ENCODE measurements at places on chromosomes 7 and 10.

- DNase-seq = no peak
These were observed 9.1 kb upstream of the ZNF316 start for GRCh38 chr7:6628045-6628444.

DNA sequence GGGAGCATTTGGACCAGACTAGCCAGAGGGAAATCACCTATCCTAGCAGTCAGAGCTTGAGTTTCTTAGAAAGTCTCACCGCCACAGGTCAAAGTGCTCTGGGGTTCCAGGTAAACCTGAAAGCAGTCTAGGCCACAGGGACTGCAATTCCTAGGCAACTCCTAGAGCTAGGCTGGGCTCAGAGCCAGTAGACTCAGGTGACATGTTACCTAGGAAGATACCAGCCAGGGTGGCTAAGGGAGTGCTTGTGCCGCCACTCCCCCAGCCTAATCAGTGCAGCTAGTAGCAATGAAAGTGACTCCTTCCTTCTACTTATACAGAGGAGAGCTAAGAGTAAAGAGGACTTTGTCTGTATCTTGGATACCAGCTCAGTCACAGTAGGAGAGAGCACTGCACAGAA, 348.7 kb upstream of the HPS1 start:
- no peak for DNase-seq

DNA sequence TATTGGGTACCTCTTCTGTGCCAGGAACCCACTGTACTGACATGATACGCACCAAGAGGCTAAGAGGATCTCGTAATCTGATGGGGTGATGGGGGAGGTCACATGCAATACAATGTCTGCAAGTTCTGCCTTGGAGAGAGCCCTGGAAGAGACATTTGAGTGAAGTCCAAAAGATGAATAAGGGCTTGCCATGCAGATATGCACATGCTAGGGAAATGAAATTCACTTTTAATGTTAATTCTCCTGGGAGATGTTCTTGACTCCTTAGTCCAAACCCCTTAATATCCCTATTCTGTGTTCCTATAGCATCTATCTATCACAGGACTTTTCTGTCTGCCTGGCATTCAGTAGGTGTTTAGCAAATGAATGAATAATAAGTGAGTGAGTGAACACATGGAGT, 54.0 kb upstream of the GLCCI1 start:
- no peak for DNase-seq

DNA sequence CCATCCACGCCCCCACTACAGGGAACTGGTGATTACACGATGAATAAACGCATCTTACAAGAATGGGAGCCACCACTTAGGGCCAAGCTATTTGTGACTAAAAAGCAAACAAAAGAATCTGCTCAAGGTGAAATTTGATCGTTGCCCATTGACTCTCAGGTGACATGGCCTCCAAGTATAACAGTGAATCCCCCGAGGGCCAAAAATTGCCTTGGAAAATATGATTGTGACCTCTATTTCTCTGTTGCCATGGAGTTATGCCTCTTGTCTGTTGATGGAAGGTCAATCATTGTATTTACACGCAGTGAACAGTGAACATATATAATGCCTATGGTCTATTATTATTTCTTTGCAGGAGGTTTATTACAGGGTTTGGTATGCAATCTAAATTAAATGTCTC, 282.3 kb downstream of the KLF6 start:
- DNase-seq = no peak

- DNase-seq = no peak
These were observed 136.5 kb upstream of the ETV1 start for GRCh38 chr7:14125998-14126397.

GRCh38 chr7:72042855-72043254, 369.3 kb downstream of the CALN1 start:
- no peak for DNase-seq

- DNase-seq = no peak
These were observed 253.9 kb downstream of the CDK14 start for GRCh38 chr7:90850066-90850465.

GRCh38 chr7:101124376-101125056, 2.4 kb upstream of the SERPINE1 start:
- no peak for DNase-seq

GRCh38 chr10:132558516-132559413, 21.2 kb downstream of the INPP5A start:
- no peak for DNase-seq

- DNase-seq = no peak
These were observed 103.3 kb downstream of the ACTR3B start for GRCh38 chr7:152862856-152863255.

- DNase-seq = no peak
These were observed 11.5 kb downstream of the PILRA start for GRCh38 chr7:100384628-100385294.

- DNase-seq = no peak
These were observed 15.9 kb downstream of the VIPR2 start for GRCh38 chr7:159128767-159129166.

- no peak for DNase-seq
These were observed 117.6 kb downstream of the TCERG1L start for GRCh38 chr10:131193923-131194322.

- DNase-seq = no peak
These were observed 168.1 kb downstream of the PRKG1 start for GRCh38 chr10:51242393-51242792.

- no peak for DNase-seq
These were observed 516.9 kb upstream of the LRRN3 start for GRCh38 chr7:110573862-110574528.

- no peak for DNase-seq
These were observed 293.9 kb downstream of the SNX13 start for GRCh38 chr7:17646253-17646956.

GRCh38 chr7:149050941-149051340, 22.6 kb upstream of the PDIA4 start:
- no peak for DNase-seq

- DNase-seq = no peak
These were observed 54.8 kb downstream of the MCU start for GRCh38 chr10:72746426-72747363.

GRCh38 chr10:68543004-68543918, 15.9 kb upstream of the SLC25A16 start:
- no peak for DNase-seq

DNA sequence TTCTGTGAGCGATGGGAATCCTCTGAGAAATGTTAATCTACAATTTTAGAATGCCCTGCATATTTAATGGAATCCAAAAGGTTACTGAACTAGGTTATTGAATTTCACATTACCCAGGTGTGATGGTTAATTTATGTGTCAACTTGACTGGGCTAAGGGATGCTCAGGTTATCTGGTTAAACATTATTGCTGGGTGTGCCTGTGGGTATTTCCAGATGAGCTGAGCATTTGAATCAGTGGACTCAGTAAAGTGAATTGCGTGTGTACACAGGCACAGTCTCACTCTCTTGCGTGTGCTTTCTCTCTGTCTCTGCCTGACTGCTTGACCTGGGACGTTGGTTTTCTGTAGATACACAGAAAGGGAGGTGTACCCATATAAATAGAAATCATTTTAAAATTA, 21.7 kb downstream of the RNF32 start:
- no peak for DNase-seq

- no peak for DNase-seq
These were observed 137.4 kb downstream of the MYOF start for GRCh38 chr10:93344691-93345090.

DNA sequence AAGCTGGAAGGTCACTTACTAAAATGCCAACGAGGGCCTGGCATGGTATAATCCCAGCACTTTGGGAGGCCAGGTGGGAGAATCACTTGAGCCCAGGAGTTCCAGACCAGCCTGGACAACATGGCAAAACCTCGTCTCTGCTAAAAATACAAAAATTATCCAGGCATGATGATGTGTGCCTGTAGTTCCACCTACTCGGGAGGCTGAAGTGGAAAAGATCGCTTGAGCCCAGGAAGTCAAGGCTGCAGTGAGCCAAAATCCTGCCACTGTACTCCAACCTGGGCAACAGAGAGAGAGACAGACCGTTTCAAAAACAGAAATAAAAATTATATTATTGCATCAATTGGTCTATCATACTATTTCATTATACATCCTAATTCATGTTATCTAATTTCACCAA, 18.1 kb upstream of the FAM53B start:
- no peak for DNase-seq

DNA sequence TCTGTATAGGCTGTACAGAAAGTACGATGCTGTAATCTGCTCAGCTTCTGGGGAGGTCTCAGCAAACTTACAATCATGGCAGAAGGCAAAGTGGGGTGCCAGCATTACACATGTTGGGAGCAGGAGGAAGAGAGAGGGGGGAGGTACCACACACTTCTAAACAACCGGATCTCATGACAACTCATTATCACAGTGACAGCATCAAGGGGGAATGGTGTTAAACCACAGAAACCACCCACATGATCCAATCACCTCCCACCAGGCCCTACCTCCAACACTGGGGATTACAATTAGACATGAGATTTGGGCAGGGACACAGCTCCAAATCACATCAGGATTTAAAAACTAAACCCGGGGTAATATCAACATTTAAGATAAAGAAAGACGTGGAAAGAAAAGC, 468.8 kb upstream of the AUTS2 start:
- no peak for DNase-seq

DNA sequence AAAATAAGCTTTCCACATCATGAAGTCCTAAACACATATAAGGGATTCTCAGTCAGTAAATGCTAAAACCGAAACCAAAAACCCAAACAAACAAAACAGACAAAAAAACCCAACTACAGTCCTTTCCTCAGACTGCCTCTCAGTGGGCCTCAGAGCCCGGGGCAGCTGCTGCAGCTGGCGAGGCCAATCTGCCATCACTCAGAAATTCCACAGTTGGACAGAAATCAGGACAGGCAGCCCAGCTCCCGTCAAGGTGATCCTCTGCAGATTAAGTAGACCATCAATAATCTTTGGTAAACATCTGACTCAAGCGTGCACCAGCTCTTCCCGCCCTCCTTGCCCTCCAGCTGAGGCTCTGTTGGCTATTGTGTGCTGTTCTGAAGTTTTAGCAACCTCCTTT, 142.2 kb downstream of the ATXN7L1 start:
- no peak for DNase-seq

DNA sequence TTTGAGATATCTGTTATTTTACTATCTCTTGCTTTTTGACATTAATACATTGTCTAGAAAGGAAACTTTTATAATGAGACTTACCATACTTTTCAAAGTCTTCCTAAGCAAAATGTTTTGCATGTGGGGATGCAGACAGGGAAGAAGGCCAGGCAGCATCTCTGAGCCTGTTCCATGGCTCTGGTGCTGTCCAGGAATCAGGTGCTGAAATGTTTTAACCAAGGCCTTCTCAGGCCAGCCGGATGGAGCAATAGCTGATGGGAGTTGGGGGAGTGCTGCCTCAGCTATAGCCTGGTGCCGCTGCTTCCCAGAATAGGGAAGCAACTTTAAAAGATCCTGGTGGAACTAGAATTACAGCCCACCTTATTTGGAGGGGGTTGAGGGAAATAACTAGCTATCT, 38.5 kb downstream of the CRTAC1 start:
- DNase-seq = no peak

GRCh38 chr7:153675131-153675530, 377.1 kb upstream of the DPP6 start:
- no peak for DNase-seq

DNA sequence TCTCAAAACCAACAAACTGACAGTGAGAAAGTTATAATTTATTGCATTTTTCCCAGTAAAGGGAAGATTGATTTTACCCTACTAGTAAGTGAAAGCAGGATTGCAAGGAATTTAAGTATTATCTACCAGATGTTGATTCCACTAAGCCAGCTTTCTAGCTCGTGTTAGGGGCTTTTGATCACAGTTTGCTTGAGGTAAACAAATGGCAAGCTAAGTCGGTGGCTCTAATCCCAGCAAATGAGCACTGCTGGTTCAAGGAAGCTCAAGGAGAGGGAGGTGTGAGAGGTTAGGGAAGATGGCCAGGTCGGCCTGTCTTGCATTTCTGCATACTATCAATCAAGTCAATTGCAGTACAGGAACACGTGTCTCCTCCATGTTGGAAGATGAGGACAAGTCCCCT, 448.7 kb upstream of the POM121L12 start:
- no peak for DNase-seq

DNA sequence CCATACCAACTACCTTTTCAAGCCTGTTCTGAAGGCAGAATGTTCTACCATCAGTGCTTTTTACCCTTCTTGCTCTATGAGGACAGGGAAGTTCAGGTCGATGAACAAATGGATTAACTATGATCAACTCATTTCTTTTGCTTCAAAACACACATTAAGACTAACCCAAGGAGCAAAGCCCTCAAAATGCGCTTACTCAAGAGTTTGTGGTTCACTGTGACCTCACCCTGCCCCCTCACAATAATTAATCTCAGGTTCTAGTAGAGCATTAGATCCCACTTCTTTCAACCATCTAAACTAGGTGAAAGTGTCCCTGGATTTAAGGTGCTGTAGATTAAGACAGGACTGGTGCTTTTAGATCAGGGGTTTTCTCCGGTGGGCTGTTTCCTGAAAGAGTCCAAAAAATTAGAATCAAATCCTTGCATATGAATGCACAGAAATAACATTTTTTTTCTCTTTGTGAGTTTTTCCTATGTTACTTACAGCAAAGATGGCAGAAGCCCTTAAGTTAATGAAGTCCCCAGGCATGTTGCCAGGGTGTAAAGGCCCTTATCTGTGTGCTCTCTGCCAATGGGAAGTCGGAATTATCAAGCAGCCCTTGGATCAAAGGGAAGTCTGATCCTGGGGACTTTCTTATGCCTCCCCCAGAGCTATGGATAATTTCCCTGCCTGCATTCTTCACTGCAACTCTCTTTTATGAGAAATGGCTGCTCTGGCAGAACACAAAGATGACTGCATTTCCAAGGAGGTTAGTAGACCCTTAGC, 205.5 kb upstream of the STK17A start:
- no peak for DNase-seq
